ENCODE measurements at places on chromosomes 13 and 19.

DNA sequence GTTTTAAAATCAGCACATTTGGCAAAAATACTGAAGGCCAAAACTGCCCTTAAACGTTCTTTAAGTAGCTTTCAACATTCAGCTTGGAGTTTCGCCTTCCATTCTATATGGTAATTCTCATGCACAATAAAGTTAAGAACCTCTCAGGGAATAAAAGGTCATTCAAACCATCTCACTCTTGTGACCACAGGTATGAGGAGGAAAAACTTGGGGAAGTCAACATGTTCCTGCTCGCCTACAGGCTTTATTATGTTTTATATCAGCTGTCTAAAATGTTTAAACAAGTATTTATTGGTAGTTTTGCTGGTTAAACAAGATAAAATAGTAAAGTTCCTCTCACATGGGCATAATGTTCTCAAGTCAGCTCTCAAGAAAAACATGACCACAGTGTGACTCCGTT, 19.9 kb upstream of the TM9SF2 start:
- DNase-seq: no peak

DNA sequence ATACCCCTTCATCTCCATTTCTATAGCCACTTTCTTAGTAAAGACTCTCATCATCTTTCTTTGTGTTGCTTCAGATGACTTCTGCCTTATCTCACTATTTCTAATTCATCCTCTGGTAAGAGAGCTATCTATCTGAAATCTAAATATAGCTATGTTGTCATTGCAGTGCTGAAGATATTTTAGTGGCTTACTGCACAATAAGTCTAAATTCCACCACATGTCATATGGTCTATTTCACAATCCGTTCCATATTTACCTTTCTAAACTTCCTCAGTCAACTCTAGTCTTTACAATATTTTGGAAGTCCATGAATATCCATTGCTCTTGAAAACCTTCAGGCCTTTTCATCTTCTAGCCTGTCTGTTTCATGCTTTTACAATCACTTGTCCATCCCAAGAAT, 465.1 kb upstream of the SLC10A2 start:
- DNase-seq: no peak

DNA sequence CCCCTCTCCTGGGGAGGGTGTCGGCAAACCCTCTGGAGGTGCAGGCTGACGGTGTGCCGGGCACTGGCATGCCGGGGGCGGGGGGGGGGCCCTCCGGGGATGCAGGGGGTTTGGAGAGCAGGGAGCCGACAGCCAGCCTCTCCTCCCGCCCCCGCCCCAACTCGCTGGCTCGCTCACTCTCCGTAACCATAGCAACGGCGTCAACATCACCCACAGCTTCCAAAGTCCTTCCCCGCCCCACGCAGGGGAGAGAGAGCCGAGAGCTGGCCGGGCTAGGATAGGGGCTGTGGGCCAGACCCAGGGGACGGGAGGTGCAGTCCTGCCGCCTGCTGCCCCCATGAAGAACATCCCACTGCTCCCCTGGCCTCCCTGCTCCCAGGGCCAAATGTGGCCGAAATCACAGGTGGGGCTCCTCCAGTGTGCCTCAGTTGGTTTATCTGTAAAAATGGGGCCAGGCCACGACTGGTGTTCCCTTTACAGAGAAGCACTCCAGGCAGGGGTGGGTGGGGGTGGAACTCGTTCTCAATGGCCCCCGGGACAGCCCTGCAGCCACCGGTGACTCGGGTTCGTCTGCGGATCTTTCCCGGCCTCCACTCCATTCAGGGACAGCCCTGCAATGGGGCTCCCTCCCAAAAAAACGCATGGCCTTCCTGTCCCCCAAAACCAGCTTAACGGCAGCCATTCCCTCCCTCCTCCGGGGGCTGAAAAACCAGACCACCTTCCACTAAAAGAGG, 3.2 kb downstream of the KLF16 start:
- DNase-seq: no peak

DNA sequence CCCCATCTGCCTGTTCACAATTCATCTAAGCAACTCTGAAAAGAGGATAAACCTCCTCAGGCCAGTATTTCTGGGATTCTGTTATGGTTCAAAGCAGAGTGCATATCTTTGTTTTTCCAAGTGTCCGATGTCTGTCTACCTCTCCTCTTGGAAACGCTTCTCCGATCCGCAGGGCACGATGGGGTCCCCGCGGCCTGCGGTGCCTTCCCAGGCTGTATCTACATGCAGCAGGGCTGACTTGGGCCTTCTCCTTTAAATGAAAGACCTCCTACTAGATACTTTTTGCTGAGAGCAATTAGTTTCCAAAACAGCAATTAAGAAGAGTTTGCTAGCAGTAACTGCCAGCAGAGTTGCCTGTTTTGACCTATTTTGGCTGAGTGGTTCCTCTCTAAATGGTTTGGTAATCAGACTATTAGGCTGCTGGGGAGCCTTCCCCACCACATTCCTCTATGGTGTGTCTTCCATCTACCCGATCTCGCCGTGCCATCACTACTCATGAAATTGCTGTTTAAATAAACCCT, 23.5 kb downstream of the COL4A2 start:
- no peak for DNase-seq

DNA sequence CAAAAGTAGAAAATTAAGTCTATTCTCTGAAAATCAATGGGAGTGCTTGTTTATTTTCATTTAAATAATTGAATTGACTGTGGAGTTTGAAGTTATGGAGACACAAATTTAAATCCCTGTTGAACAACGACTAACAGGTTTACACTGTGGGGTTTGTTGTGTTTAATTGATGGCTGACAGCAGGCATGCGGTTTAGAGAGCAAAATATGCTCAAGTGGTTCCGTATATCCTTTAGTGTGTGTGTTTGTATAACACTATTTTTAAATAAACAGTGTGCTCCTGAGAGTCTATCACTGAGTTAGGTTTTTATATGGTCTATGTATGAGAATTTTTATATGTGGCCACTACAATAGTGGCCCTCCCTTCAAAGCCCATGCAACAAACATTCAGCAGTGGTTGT, 332.0 kb downstream of the GPC6 start:
- DNase-seq: no peak

DNA sequence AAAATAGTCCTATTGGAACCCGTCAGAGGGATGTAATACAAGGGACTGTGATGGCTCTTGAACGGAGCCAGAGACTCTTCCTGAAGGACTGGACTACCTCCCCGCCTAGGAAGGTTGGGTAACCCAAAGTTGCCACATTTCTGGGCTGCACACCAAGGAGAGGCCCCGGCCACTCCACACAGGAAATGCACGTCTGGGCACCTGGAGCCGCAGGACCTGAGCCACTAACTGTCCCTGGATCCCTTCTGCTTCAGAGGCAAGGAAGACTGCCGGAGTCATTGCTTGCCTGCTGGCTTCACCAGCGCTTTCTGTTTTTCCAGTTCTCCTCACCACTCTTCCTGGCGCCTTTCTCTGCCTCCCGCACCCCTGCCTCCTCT, 1.2 kb upstream of the FLT1 start:
- no peak for DNase-seq

DNA sequence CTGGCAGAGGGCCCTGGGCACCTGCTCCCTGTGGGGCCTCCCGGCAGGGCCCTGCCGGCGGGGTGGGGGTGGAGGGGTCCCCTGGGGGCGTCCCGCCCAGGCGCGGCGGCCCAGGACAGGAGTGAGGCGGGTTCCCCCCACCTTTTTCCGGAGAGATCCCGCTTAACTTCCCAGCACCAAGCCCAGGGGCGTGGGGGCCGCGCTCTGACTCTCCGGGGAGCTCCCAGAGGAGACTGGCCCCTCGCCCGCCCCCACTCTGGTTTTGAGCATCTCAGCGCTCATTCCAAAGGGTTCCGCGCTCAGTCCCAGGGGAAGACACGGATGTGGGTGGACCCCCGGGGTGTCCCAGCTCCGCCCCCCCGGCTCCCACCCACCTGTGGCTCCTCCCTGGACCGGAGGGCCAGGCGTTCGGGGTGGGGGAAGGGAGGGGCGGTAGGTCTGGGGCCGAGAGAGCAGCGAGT, 476 bp downstream of the C2CD4C start:
- DNase-seq: no peak

DNA sequence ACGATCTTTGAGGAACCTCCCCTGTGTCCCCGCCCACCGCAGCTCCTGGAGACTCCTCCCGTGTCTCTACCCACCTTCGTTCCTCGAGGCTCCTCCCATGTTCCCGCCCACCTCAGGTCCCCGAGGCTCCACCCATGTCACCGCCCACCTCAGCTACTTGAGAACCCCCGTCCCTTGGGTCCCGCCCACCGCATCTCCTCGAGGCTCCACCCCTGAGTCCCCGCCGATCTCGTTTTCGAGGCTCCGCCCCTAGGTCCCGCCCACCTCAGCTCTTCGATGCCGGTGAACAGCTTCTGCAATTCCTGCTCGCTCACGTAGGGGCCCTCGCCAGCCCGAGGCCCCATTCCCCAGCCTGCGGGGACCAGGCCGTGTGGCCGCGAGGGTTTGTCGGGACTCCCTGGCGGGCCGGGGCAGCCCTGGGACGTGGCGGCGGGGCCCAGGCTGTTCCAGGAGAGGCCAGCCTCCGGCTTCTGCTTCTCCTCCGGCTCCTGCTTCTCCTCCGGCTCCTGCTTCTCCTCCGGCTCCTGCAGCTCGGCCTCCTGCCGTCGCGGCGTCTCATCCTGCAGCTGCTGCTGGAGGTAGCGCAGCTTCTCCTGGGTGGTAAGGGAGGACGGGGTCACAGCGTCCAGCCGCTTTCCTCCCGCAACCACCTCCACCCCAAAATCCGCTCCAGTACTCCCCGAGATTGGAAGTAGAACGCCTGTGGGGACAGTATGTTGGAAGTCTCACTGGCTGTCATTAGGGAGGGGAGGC, 16.7 kb downstream of the TSKS start:
- no peak for DNase-seq

DNA sequence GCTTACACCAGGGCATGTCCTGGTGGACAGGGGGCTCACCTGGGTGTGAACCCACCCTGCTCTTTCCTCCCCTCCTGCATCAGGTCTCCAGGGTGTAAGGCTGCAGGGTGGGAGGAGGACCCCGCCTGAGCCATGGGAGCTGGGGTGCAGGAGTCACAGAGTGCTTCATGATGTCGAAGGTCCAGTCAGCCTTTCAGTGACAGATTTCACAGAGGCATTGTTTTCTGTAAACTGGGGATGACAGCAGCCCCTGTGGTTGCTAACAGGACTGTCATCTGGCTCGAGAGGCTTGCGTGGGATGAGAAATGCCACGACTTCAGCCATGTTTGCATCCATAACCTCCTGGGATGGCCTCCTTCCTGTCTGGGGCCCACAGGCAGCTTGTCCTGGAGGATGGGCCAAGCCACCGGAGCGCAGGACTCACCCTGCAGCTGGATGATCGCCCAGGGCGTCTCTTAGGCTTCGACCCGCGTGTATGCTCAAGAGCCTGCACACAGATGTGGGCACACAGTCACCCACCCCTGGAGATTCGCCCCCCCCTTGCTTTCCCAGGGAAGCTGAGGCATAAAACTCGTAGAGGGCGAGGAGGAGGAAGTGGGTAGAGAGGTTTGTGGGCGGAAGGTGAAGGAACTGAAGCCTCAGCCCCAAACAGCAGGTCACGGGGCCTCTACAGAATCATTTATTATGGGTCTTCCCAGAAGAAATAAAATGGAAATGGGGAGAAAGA, 4.9 kb downstream of the NANOS3 start:
- no peak for DNase-seq

DNA sequence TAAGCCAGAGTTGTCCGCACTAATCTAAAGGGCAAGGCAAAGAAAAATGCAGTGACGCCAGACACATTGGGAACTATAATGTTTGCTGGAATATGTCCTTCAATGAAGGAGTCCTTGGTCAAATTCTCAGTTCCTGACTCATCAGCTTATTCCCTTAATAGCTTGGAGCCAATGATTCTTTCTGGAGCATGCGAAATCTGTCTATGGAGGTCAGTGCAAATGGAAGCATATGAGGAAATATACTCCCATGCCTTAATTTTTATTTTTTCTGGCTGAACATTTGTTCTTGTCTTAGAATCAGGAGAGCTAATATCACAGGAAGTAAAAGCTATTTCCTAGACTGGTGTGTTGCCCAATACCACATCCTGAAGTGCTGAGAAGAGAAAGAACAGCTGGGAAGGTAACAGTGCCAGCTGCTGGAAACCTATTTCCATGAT, 289.8 kb upstream of the SPRY2 start:
- no peak for DNase-seq

GRCh38 chr19:33273881-33274662, 28.3 kb downstream of the CEBPA start:
- peak; percentile 15 for DNase-seq

GRCh38 chr19:55206664-55207500, 2.4 kb downstream of the PTPRH start:
- no peak for DNase-seq

Data from epithelial cell of proximal tubule (primary cell).